Chondrocyte (in vitro differentiated cells): ENCODE measurements at places on chromosomes 7 and 10. TPM values are rescaled to one million over a fixed set of nuclear protein-coding genes. Genes with fewer than 3 reads are reported as not detected.

DNA sequence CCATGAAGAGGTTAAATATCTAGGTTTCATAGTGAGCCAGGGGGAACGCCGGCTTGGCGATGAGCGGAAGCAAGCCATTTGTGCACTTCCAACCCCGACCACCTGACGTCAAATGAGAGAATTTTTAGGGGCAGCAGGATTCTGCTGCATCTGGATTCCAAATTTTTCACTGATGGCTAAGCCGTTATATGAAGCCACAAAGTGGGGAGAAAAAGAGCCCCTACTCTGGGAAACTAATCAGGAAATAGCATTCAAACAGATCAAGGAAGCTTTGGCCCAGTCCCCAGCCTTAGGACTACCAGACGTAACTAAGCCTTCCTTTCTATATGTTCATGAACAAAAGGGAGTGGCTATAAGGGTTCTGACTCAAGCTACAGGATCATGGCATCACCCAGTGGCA lies 12.9 kb upstream of the ADCK2 start:
- H3K36me3 ChIP-seq, result no peaks in the 10 kb centered on the region
- no peak overlapping the region for H3K27ac ChIP-seq
- H3K4me1 ChIP-seq, result peaks cover 19% of the 10 kb centered on the region
- no peak overlapping the region for H3K4me3 ChIP-seq
- no peaks in the 10 kb centered on the region for H3K27me3 ChIP-seq

DNA sequence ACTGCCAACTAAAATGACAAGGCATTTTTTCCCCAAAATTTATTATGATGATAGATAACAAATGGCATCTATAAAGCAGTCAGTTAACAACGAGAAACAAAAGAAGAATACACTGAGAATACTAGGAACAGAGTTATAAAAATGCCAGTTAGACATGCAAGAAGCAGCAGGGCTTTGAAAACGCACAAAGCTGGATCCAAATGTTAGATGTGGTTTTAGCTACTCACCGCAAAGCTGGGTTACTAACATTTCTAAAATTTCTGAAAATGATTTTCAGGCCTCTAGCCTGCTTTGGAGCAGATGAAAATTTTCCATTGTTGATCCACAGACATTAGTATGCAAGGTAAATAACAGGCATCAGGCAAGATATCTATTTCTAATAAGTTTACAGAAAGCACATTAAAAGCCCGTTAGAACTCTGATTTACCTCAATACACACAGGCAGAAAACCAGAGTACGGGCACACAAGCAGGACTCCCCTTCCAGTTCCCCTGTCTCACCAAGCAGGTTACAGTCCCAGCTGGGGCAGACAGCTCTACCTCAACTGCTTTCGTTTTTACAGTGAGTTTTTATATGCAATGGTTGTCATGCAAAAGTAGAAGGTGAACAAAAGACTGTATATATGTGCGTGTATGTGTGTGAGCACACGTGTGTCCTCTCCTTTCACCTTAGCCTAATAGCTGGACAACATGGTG lies 37.9 kb downstream of the GLI3 start:
- H3K4me1 ChIP-seq, result peaks cover 21% of the 10 kb centered on the region
- no peak overlapping the region for H3K4me3 ChIP-seq
- H3K36me3 ChIP-seq, result peaks cover 3% of the 10 kb centered on the region
- DNase-seq, result no peak
- H3K27me3 ChIP-seq, result no peaks in the 10 kb centered on the region
- peak overlapping the region; percentile 43 for H3K27ac ChIP-seq

IFIT2 gene
- total RNA-seq, result 3.0 to 3.8 TPM (median 3.3 TPM) in 3 replicates

- H3K4me1 ChIP-seq, result no peaks in the 10 kb centered on the region
- no peaks in the 10 kb centered on the region for H3K27me3 ChIP-seq
- H3K27ac ChIP-seq, result no peak overlapping the region
- no peak overlapping the region for H3K4me3 ChIP-seq
- no peak for DNase-seq
- H3K36me3 ChIP-seq, result no peaks in the 10 kb centered on the region
Observed at GRCh38 chr7:37409461-37409860, 39.2 kb downstream of the ELMO1 start.

- H3K4me3 ChIP-seq, result no peak overlapping the region
- no peaks in the 10 kb centered on the region for H3K36me3 ChIP-seq
- no peak for DNase-seq
- no peak overlapping the region for H3K27ac ChIP-seq
- H3K4me1 ChIP-seq, result peaks cover 8% of the 10 kb centered on the region
Observed at GRCh38 chr7:30212701-30213111, 71.7 kb upstream of the ZNRF2 start.

DNA sequence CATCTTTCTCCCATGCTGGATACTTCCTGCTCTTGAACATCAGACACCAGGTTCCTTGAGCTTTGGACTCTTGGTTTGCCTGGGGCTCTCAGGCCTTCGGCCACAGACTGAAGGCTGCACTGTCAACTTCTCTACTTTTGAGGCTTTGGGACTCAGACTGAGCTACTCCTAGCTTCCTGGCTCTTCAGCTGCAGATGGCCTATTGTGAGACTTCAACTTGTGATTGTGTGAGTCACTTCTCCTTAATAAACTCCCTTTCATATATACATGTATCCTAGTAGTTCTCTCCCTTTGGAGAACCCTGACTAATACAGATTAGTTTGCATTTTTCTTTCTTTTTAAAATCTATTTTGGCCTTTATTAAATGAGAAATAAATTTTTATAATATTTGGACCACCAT lies 276.2 kb upstream of the SEMA3C start:
- DNase-seq, result no peak
- H3K27ac ChIP-seq, result no peak overlapping the region
- peaks cover 13% of the 10 kb centered on the region for H3K4me1 ChIP-seq
- H3K4me3 ChIP-seq, result no peak overlapping the region

DNA sequence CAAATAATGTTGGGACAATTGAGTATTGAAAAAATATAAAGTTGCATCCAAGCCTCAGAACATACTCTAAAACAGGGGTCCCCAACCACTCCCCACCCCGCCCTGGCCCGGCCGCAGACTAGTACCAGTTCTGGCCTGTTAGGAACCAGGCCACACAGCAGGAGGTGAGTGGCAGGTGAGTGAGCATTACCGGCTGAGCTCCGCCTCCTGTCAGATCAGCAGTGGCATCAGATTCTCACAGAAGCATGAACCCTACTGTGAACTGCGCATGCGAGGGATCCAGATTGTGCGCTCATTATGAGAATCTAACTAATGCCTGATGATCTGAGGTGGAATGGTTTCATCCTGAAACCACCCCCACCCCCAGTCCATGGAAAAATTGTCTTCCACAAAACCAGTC lies 19.4 kb downstream of the HIPK2 start:
- DNase-seq, result no peak
- peak overlapping the region; percentile 84 for H3K27ac ChIP-seq
- H3K36me3 ChIP-seq, result peaks cover 4% of the 10 kb centered on the region
- peaks cover 87% of the 10 kb centered on the region for H3K4me1 ChIP-seq
- no peak overlapping the region for H3K4me3 ChIP-seq

KIF11 gene
- total RNA-seq, result 6.6 to 9.9 TPM (median 7.1 TPM) in 3 replicates

NPTX2 gene
- total RNA-seq, result 1.4 to 5.5 TPM (median 5.5 TPM) in 3 replicates

GRCh38 chr10:6530211-6530840 lies 49.8 kb downstream of the PRKCQ start:
- H3K4me1 ChIP-seq, result no peaks in the 10 kb centered on the region
- DNase-seq, result no peak
- no peak overlapping the region for H3K27ac ChIP-seq
- no peaks in the 10 kb centered on the region for H3K36me3 ChIP-seq
- peaks cover 3% of the 10 kb centered on the region for H3K27me3 ChIP-seq
- no peak overlapping the region for H3K4me3 ChIP-seq

DNA sequence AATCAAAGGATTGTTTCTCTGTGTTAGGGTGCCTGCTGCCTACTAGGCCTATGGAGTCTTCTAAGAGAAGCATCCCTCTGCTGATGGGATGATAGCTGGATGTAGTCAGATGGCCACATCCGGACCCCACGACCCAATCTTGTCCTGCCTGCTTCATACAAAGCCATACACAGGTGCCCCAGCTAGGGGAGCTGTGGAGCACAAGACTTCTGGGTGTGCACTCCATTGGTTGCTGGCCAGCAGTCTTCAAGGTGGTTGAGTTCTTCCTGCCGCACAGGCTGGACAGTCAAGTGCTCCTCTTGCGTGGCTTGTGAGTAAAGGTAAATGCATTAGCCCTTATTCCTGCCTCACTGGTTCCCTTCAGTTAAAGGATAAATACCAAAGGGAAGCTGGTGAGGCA lies 120.2 kb downstream of the TEX36 start:
- no peak for DNase-seq
- no peaks in the 10 kb centered on the region for H3K4me1 ChIP-seq
- peaks cover 34% of the 10 kb centered on the region for H3K27me3 ChIP-seq
- peaks cover 2% of the 10 kb centered on the region for H3K36me3 ChIP-seq
- H3K27ac ChIP-seq, result no peak overlapping the region
- H3K4me3 ChIP-seq, result no peak overlapping the region
